Activated CD4-positive, alpha-beta T cell treated with anti-CD3 and anti-CD28 coated beads for 4 hours (primary cell): ENCODE measurements at places on chromosomes 2 and 18.
A peak's percentile ranks its signal among the peaks of the same experiment; 100 is the strongest.

DNA sequence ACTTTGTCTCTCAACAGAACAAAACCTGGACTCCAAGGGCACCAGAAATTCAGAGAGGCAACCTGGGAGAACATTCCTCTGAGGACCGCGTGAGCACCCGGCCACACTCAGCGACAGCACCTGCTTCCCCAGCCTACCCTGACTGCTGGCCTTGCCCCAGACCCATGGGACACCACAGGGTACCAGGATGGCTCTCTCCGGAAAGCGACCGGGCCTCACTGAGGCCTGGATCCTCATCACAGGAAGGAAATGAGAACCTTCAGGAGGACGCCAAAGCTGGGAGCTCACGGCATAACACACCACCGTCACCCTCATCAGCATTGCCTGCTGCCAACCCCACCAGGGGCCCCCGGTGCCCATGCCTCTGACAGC is 38.9 kb downstream of the HS6ST1 start:
- DNase-seq: no peak

GRCh38 chr18:56538746-56539145 is 99.6 kb downstream of the TXNL1 start:
- DNase-seq: no peak

- peak; percentile 36 for DNase-seq
Observed at GRCh38 chr2:105865222-105865913, 120.7 kb downstream of the NCK2 start.

DNA sequence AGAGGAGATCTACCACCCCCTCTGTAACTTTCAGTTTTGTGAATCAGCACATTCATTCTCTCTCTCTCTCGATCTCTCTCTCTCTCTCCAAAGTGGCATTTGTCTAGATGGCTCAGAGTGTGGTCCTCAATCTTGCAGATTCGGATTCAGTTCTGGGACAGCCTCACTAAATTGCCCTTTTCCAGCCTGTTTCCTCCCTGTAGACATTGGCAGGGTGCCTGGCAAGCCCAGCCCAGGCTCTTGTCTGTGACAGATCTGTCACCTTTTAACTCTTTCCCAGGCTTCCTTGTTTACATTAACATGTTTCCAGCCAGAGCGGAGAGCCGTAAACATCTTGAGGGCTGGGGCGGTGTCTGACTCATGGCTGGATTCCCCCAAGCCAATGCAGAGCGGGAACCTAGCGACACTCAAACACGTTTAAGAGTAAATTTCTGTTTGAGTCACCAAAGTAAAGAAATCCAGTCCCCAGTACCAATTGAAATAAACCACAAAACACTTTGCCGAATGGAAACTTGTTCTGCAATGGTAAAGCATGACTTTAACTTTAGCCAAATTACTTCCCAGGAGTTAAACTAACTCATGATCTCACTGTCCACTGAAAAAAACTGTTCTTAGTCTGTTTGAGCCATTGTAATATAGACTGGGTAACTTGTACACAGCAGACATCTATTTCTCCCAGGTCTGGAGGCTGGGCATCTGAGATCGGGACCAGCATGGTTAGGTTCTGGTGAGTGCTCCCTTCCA is 6.6 kb upstream of the CYP27C1 start:
- DNase-seq: no peak

DNA sequence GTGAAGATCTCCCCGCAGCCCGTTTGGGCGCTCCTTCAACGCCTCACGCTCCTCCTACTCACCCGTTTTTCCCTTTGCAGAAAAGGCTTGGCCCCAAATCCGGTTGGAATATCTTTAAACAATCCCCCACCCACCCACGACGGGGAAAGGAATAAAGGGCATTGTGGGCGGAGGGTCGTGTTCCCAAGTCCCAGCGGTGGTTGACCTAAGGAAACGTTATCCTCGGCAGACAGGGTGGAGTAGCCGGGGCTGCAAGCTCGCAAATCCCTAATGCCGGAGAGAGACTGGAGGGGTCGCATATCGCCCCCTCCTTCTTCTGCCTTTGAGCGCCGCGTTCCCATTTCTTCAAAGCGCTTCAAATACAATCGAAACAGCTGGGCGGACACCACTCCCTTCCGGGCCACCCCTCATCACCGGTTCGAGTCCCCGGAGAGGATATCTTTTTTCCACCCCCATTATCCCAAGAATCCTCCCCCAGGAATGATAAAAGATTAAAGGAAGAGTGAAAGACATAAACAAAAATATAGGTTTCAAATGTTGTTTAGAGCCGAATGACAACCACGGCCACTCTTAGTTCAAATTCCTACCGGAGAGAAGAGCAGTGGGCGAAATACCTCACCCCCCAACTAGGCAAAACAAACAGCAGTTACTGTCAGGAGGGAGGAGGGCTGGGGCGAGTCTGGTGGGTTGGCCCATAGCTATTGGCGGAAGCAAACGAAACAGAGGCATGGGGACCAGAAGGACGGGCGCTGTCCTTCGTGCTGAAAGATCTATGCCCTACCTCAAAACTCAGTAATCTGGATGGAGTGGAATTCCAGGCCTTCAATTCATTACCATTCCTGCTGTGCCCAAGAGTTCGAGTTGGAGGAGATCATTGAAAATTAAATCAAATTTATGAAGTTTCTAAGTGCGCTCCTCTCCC is 2.8 kb upstream of the GAD1 start:
- no peak for DNase-seq

DNA sequence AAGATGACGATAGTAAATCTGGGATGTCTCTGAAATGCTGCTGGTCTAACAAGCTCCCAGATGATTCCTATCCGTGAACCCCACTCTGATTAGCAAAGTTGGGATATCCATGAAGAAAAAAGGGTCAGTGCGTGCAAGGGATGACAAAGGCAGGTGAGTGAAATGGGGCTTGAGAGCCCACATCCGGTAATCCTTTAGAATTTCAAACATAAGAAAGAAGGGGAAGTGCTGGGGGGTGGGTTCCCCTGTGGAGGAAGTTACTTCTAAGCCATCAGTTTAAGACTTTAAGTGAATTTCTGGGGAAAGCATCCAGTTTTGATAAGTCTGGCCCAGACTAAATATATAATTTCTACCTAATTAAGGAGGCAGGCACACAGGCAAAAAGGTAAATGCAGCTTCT is 209.5 kb downstream of the DPP10 start:
- DNase-seq: no peak

- DNase-seq: no peak
Observed at GRCh38 chr2:191693166-191693565, 15.2 kb downstream of the NABP1 start.

DNA sequence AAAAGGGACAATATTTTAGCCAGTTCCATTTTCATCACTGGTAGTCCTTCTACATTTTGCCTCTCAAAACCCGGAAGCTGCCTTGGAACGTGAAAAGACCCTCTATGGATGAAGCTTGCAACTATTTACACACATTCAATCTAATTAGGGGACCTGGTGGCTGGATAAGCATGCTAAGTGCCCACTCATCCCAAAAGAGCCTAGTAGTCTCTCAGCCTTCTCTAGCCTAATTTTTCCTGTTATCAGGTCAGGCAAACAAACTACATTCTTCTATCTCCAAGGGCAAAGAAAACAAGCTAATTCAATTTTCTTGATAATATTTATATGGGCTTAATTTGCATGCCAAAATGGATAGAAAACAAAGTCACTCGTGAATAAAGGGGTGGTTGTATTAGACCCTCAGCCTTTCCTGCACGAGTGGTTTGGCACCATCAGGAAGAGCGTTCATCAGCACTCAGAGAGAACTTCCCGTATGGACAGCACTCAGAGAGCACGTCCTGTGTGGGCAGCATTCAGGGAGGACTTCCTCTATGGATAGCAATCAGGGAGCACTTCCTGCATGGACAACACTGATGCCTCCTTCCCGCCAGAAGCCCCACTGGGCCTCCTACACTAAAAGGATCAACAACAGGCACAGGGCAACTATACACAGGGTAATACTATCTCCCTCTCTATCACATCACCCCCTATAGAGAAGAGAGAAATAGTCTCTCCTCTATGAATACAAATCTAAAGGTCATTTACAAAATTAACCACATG is 122.2 kb downstream of the RBMS1 start:
- DNase-seq: no peak

GRCh38 chr2:107730898-107731297 is 95.8 kb upstream of the RGPD4 start:
- DNase-seq: no peak

DNA sequence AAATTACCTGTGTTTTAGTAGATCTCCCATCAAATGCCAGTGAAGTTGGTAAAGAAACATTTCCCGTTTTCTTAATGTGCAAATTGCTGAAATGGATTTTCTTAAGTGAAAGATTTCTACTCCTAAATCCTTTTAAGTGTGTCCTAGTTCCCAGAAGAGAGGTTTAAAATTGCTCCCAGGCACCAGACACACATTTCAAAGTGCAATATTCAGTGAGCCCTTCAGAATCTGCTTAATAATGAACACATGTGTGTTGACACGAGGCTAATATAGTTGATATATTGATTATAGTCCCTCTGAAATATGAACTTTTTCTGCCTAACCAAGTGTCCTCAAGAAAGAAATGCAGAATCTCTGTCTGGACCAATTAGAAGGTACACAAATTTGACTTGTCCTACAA is 861.7 kb upstream of the CNTNAP5 start:
- DNase-seq: no peak

GRCh38 chr18:27546991-27547390 is 361.9 kb upstream of the CHST9 start:
- DNase-seq: no peak

- DNase-seq: no peak
Observed at GRCh38 chr2:85702800-85703199, 8.6 kb downstream of the GNLY start.

DNA sequence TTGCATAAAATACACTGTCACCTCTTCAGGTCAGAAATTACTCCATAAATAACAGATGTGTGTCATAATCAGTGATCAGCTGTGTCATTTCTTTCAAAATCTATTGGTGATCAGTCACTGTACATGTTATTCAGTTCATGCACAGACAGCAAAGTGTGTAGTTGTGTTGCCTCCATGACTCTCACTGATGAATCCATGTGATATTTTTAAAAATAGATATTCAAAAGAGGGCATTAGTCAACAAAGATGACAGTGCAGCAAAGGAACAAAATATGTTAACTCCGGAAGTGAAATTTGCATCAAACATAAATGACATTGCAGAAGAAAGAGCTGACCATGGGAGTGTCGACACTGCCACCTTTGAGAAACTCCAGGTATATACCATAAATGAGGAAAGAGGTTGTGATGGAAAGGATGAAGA is 17.1 kb upstream of the MCM6 start:
- DNase-seq: no peak

DNA sequence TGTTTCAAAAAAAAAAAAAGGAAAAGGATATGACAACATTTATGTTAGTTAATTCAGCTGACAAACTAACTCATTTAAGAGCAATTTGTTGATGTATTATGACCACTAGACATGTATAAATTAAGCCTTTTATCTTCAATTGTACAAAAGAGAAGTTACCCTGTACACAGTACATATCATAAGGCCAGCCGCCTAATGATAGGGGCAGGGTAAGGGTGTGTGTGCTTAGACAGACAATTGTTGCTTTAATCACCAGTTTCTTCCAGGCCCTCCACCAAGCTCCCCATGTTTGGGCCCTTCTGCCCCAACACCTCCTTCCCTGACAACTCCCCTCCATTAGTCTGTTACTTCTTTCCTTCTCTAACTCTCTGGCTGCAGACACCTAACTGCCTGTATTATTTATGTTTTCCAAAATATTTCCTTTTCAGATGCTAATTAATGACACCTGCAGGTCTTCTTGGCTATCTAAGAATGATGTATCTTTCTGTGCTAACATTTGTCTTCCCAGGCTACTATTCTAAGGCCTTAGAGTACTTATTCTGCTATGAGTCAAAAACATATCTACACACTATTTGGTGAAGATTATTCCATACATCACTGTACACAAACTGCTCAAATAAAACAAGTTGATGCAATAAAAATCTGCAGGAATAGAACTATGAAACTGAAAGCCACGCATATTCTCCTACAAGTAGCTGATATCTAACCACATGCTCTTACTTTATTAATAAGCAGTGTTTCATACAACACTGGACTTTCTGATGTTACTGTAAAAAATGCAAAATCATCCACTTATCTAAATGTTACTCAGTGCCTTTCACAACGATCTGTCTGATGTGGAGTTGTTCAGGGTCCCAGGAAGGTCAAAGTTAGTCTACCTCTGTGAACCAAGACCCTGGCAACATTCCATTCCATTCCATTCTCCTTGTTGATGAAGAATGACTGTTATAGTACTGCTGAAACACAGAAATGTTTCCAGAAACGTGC is 26.4 kb downstream of the TMEM131 start:
- no peak for DNase-seq

- no peak for DNase-seq
Observed at GRCh38 chr2:137316075-137316474, 550.7 kb downstream of the THSD7B start.

GRCh38 chr2:133602538-133602937 is 34.3 kb upstream of the NCKAP5 start:
- DNase-seq: no peak

DNA sequence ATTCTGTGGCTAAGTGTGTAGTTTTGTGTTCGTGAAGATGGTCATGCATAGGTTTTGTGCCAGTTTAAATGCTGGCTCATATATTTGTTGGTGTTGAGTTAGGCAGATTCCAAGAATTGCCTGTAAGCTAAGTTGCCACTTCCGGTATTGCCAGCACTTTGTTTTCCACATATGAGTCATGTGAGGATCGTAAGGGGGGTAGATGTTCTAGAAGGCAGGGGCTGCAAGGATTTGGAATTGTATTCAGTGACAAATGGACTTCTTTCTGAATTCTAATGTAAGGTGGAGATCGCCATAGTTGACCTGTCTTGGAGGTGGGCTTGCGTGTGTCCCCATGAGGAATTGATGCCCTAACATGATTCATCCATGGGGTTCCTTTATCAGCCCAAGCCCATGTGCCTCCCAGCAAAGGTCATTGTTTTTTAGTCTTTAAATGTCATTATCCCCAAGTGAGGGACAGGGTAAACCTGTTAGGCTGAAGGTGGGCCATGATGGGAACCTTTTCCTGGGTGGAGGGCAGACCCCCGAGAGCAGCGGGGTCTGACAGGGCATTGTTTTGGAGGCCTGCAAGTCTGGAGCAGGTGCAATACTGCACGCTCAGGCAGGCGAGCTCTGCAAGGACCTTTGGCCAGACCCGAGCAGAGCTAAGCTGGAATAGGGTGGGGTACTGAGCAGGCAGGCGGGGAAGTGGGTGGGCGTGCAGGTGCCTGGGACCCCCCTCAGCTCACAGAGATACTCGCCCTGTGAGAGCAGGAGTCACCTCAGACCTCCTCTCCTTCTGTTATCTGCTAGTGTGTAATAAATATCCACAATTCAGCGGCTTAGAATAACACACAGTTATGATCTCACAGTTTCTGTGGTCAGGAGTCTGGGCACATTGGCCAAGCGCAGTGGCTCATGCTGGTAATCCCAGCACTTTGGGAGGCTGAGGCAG is 77.4 kb downstream of the LRRFIP1 start:
- DNase-seq: no peak

DNA sequence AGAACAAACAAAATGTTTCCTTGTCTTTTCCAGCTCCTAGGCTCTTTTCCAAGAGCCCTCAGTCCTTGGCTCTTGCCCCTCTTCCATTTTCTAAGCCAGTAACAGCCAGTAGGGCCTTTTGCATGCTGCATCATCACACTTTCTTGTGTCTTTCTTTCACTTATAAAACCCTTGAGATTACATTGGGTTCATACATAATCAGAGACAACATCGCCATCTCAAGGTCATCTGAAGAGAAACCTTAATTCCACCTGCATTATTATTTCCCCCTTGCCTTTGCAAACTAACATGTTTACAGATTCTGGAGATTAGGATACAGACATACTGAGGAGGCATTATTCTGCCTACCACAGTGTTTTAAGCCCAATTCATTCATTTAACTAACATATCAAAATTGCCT is 697.3 kb downstream of the TRIB2 start:
- DNase-seq: no peak

- DNase-seq: peak; percentile 43
Observed at GRCh38 chr18:23828426-23828825, 139.2 kb downstream of the LAMA3 start.
